ENCODE measurements at places on chromosomes 6 and 20.
A peak's percentile ranks its signal among the peaks of the same experiment; 100 is the strongest.

DNA sequence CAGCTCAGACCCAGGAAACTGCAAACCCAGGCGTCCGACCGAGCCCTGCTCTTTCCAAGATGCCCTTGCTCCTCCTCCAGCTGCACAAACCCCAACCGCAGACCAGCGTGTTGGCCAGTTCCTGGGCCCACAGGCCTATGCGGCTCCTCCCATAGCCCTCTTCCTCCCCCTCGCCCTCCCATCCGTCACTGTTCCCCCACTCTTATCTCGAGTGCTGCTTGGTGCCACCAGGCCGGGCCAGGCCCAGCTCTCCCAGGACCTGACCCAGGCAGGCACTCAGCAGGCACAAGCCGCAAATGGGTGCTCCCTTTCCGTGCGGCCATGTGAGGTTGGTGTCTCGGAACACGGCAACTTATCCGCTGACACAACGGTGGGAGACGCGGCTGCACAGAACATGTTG lies 28.6 kb downstream of the ADRM1 start:
- no peak for DNase-seq

DNA sequence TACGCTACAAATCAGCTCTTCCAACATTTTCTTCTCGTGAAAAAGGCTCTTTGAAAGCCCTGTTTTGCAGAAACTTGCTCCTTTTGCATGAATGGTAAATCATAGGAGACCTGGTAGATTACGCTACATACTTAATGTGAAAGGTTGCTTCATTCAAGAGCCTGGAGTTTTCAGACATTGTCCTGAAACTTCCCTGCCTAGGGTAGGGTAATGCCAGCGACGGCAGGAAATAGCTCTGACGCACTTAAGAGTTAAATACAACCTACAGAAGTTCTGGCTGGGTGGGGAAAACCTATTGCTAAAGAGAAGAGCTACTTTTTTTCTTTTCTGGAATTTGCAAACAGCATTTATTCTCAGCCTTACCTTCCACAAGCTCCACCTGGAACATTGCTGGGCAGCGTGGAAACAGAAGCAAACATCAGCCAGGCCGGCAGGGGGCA lies 144.5 kb downstream of the LPA start:
- DNase-seq, result no peak

DNA sequence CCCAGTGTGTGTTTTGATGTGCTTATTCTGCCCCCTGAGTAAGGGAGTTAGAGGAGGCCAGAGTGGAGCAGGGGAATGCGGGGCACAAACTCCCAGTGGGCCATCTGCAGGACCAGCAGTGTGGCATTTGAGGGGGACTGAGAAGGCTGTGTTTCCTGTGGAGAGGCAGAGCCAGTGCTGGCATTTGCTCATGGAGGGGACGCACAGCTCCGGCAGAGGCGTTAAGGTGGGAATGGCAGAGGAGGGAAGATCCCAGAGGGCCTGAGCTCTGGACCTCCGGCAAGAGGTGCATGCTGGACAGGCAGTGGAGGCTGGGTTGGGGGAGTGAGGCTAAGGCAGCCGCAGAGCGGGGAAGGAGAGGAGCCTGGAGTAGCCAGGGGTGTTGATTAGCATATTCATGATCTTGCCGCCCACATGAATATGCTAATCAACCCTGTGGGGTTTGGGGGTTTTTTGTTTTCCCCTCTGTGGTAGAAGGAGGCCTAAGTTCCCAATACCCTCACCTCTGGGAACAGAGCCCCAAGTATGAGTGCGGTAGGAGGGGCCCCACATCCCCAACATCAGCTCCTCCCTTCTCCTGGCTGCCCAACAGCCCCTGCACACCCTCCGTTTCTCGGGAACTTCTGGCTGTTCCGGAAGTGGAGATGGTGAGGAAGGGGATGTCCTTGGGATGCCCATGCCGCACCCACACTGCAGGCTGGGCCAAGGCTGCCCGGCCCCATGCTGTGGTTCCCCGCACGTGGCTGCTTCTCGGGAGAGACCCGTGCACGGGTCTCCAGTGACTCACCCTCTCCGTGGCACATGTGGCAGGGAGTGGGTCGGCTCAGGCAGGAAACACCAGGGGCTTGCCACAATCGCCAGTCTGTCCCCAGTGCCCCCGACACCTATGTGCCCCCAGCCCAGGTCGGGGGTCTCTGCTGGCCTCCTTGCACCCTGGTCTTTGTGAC lies 33.8 kb downstream of the DLGAP4 start:
- no peak for DNase-seq

DNA sequence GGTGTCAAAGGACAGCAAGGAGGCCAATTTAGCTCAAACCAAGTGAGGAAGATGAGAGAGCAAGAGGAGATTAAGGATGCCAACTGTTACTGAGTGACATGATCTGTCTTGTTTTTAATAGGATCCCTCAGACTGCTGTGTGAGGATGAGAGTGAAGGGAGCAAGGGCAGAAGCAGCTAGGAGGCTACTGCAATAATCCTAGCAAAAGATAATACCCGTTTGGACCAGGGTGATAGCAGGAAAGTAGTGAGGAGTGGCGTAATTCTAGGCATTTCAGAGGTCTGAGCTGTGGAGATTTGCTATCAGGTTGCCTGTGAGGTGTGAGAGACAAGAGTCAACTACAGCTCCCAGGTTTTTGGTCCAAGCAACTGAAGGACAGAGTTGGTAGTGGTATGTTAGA lies 14.7 kb downstream of the UBE2V1 start:
- no peak for DNase-seq

DNA sequence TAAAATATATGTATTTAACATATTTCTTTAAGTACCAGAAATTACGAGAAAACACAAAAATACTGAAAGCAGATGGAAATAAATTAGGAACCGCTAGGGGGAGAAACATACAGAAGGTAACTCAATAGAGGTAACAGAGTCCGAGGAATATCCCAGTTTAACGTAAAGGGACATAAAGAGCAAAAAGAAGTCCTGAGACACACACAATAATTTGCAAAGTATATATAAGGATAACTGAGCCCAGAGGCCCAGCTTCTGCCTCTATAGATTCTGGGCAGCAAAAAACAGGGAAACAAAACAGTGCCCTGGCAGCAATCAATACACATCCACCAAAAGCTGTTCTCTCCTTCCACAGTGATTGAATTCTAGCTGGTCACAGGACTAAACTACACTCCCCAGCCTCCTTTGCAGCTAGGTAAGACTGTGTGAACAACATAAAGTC lies 15.1 kb downstream of the TBC1D32 start:
- DNase-seq, result peak; percentile 7

DNA sequence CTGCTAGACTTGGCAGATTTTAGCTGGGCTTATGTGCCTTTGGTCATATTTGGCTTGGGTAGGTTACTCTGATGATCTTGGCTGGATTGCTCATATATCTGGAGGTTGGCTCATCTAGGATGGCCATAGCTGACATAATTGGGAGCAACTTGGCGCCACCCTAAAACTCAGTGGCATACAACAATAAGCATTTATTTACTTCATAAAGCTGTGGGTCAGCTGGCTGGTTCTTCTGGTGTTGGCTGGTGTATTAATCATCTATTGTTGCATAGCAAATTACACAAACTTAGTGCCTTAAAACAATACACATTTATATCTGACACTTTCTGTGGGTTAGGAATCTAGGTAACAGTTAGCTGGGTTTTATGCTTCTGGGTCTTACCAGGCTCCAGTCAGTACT lies 297.3 kb upstream of the JAG1 start:
- no peak for DNase-seq

GRCh38 chr6:138510093-138510492 lies 10.8 kb upstream of the NHSL1 start:
- peak; percentile 53 for DNase-seq

DNA sequence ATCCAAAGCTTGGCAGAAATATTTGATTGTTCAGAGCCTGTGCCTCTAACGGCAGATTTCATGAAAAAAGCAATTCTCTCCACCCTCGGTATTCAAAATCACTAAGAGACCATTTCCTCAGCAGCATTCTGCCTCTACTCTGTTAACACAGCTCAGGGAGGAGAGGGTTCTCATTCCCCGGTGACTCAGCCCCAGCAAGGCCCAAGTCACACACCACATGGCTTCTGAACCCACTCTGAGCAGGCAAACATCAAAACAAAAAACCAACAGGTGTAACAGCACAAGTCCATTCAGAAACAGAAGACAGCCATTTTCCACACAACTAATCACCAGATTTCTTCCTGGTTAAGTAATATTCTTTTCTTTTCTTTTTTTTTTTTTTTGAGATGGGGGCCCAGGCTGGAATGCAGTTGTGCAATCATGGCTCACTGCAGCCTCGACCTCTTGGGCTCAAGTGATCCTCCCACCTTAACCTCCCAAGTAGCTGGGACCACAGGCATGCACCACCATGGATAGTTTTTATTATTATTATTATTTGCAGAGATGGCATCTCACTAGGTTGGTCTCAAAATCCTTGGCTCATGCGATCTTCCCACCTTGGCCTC lies 55.4 kb downstream of the GFOD1 start:
- no peak for DNase-seq

DNA sequence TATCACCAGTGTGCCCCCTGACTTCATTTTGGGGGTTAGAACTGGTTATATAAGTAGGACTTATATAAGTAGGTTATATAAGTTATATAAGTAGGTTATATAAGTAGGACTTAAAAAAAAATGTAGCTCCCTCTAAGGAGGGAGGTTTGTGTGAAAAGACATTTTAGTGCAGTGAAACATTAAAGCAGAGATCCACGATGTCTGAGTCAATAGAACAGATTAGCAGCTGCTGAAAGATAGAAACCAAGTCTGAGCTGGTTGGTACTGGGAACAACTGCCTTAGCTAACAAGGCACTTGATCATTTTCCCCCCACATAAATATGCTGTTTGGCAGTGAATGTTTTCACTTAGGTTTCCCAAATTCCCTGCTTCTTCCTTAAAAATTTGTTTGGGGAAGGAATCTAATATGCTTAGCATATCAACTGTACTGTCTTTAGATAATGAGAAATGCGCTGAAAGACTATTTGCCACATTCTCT lies 2.1 kb upstream of the RPS12 start:
- DNase-seq, result no peak

DNA sequence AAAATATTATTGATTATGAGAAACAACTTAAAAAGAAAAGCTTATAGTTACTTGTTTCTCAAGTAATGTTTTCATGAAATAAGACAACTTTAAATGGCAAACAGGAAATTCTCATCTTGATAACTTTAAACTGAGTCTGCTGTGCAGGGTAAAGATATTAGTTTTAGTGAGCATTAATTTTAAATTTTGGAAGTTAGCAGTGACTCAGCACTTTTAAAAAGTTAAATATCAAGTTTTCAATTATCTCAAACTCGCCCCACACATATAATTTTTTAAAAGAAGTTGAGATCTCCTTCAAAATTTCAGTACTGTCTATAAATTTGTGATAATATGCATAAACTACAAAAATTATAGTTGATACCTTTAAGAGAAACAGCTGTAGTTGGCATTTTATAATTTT lies 337.3 kb upstream of the NT5E start:
- DNase-seq, result no peak

- DNase-seq, result no peak
Observed at GRCh38 chr20:13229538-13229937, 8.5 kb downstream of the ISM1 start.
